ENCODE measurements at places on chromosomes 1 and 21.
A peak's percentile ranks its signal among the peaks of the same experiment; 100 is the strongest.

GRCh38 chr1:219419860-219420259 is 193.0 kb downstream of the ZC3H11B start:
- no peak for DNase-seq

GRCh38 chr1:82371844-82372498 is 571.2 kb downstream of the ADGRL2 start:
- no peak for DNase-seq

DNA sequence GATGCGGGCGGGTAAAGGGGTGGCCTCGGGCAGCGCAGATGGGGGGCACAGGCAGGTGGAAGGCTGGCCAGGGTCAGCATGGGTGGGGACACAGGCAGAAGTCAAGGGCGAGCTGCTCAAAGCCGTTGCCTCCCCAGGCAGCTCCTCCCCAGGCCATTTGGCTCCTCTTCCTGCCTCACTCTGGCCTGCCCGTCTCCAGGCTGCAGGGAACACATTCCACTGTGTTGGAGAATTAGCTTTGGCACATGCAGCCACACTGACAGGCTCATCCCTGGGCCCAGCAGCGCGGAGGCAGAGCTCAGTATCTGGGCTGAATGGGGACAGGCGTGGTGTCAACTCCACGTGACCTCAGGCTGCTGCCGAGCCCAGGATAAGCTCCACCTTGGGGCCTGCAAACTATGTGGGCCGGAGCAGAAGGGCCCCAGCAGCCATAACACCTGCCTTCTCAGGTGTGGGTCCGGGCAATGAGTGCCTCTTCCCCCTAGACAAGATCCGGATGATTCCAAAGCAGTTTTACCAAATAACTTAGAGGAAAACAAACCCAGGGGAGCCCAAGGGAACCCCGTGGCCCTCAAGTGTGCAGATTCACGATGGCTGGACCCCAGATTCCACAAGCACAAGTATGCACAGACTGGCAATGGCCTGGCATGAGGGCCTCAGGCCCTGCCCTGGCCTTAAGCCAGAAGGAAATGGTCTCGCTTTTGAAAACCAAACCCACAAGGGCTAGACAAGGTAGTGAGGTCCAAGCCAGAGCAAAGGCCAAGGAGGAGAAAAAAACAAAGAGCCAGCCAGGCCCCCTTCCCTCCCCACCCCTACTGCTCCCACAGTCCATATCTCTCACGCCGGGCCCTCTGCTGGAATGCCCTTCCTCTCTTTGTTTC is 40.2 kb downstream of the HSPG2 start:
- no peak for DNase-seq

- DNase-seq = no peak
Observed at GRCh38 chr1:27595597-27595996, 8.3 kb downstream of the AHDC1 start.

- DNase-seq = no peak
Observed at GRCh38 chr1:159675046-159675445, 39.3 kb downstream of the CRP start.

GRCh38 chr1:8642114-8642513 is 175.3 kb downstream of the RERE start:
- DNase-seq = no peak

- DNase-seq = peak; percentile 29
Observed at GRCh38 chr1:19179597-19180264, 30.3 kb downstream of the UBR4 start.

GRCh38 chr1:978069-978834 is 3.6 kb downstream of the PERM1 start:
- no peak for DNase-seq

GRCh38 chr1:224497714-224498573 is 63.3 kb upstream of the WDR26 start:
- peak; percentile 8 for DNase-seq

GRCh38 chr1:213669964-213670691 is 317.6 kb upstream of the PROX1 start:
- no peak for DNase-seq

DNA sequence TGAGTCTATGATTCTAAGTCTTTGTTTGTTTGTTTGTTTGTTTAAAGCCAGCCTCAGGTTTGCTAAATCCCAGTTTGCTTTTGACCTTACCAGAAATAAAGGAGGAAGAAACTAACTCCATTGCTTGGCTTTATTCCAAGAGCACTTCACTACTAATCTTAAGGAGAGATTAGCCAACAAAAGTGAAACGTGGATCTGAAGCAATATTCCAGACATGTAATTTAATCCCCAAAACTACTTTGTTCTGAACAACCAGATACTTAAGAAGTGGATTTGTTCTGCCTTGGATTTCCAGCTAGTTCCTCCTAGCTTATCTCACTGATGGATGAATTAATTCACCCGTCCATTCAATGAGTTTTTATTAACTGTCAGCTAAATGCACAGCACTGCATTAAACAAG is 15.9 kb upstream of the CEP350 start:
- DNase-seq = no peak

DNA sequence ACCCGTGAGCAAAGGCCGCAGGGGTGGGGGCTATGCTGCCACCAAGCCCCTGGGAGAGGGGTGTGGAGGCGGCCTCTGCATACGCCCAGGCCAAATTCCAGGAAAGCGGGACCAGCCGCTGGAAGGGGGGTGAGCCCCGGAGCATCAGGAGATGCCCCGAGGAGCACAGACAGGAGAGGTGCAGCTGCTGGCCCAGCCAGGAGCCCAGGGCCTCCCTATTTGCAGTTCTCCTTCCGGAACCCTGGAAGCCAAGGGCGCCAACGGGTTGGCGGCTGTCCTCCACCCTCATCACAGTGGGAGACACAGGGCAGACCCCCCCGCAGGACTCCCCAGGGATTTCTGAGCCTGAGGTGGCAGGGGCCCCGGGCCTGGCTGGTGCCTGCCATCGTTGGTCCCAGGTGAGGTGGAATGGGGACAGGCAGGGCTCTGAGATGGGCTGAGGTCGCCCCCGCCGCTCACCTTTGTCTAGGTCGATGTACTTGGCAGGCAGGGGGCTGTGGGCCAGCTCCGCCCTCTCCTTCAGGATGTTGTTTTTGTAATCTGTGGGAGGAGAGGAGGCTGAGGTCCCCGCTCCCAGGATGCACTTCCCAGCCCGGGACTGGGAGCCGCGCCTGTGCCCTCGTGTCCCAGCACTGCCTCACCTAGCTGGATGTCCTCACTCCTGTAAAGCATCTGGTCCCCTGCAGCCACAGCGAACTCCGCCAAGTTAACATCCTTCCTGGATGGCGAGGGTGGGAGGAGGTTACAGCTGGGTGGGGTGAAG is 4.4 kb upstream of the DVL1 start:
- DNase-seq = peak; percentile 48

GRCh38 chr1:31409946-31410858 is 2.8 kb upstream of the SERINC2 start:
- no peak for DNase-seq

GRCh38 chr1:121522061-121522759 is 337.4 kb downstream of the SRGAP2C start:
- DNase-seq = no peak

DNA sequence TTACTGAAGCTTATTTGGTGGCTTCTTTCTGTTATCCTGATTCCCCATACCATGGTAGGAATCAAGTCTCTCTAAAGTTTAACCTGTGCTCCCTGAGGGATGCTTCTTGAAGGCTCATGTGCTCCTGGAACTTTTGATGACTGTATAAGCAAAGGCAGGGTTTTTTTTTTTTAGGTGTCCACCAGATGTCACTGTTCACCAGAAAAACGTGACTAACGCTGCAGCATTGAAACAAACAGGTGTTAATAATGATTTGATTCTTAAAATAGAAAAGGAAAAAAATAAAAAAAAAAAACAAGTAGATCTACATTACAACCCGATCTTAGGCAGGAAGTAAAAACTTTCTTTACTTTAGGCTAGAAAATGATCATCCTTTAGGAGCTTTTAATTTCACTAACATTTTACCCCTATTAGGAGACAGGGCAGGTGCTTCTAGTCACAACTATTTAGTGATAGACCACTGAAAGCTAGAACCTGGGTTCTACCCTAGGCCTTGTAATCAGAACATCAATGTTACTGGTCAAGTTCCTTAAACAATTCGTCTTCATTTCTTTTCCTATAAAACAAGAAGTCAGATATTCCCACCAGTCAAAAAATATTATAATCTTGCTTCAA is 223.0 kb downstream of the PLA2G4A start:
- peak; percentile 37 for DNase-seq

DNA sequence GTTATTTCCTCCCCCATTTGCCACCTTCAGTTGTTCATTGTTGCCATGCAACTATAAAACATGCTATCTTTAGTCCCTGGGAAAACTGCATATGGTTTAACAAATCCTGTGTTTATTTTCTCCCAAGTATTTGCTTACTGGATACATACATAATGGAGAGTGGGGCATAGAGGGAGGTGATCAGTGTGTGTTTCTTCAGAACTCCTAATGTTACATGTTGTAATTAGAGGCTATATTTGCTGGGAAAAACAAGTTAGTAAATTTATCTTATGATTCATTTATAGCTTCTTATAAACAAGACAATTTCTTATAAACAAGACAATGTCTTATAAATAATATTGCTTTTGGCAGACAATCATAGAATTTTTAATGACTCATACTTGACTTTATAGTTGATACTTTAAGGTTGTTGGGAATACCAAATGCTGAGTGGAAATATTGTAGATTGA is 7.3 kb upstream of the GIPC2 start:
- DNase-seq = no peak

GRCh38 chr1:245645406-245645805 is 490.6 kb downstream of the KIF26B start:
- DNase-seq = no peak

GRCh38 chr1:57124768-57125446 is 159.1 kb upstream of the C8B start:
- no peak for DNase-seq

DNA sequence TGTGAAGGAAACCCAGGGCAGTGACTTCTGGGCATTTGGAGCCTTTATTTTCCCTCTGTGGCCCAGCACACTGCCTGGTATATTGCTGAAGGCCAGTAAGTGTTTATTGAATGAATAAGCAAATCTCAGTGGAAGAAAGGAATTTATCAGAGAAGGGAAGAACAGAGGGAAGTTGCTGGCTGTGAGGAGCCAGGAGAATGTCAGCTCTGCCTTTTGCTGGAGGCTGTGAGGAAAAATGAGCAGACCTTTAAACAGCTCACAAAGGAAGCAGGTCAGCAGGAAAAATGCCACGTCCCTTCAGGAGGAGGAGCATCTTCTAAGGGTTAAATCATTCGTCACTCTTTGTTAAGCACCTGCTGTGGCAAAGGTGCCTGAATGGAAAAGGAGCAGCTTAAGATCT is 75.9 kb downstream of the GIPC2 start:
- DNase-seq = no peak

- DNase-seq = no peak
Observed at GRCh38 chr1:185939142-185939541, 205.0 kb downstream of the HMCN1 start.

DNA sequence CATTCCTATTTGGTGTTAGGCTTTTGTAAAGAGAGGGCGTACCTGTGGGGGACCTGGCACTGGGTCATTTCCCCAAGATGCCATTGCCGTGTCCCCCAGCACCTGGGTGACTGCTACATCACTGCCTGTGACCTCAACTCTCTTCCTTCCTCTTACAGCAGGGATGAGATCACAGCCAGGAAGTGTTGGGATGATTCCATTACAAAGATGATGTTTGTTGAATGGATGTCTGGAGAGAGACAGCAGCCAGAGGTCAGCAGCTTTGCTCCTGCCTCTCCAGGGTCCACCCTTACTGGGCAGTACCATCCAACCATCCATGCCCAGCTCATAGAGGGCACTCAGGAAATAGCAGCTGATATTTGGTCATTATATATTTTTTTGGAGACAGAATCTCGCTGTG is 35.1 kb downstream of the TMEM51 start:
- no peak for DNase-seq

GRCh38 chr21:14632359-14632758 is 86.2 kb upstream of the SAMSN1 start:
- no peak for DNase-seq

DNA sequence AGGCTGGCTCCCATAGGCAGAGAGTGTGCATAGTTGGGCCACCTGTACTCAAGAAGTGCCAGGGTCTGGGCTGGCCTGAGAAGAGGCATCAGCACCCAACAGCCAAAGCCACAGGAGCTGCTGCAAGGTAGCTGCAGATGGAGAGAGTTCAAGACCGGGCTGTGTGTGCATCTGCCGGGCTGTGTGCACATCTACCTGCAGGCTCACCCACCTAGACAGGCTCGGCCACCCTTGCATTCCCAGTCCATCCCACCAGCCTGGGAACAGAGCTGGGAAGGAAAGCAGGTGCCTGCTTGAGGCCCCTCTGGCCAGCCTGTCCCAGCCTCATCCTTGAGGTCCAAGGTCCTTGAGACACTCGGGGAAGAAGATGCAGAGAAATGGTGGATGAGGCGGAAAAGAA is 194.4 kb upstream of the AJAP1 start:
- no peak for DNase-seq

DNA sequence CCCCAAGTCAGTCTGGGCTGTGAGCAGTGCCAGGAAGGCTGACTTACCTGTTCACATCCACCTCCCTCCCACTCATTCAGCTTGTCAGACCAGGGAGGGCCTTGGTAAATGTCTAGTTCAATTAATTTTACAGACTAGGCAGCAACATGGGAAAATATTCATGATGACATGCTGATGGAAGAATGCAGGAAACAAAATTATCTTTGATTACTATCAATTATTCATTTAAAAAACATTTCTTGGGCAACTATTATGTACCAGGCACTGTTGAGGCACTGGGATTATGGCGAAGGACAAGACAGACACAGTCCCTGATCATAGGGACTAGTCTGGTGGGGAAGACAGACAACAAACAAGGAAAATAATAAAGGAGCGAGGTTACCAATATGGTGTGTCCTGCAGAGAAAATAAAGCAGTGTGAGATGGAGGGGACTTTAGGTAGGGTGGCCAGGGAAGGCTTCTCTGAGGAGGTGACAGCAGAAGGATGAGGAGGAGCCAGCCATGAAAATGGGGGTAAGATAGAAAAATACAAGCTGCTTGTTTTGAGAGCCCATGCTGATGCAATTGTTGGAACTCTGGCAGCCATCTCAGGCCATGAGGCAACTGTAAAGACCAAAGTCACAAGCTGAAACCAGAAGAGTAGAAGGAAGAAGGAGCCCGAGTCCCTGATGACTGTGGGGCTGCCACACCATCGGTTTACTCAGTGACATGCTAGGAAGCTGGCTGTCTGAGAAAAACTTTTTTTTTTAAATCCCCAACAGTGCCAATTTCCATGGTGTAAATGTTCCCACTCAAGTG is 14.0 kb downstream of the TRIM62 start:
- DNase-seq = no peak

DNA sequence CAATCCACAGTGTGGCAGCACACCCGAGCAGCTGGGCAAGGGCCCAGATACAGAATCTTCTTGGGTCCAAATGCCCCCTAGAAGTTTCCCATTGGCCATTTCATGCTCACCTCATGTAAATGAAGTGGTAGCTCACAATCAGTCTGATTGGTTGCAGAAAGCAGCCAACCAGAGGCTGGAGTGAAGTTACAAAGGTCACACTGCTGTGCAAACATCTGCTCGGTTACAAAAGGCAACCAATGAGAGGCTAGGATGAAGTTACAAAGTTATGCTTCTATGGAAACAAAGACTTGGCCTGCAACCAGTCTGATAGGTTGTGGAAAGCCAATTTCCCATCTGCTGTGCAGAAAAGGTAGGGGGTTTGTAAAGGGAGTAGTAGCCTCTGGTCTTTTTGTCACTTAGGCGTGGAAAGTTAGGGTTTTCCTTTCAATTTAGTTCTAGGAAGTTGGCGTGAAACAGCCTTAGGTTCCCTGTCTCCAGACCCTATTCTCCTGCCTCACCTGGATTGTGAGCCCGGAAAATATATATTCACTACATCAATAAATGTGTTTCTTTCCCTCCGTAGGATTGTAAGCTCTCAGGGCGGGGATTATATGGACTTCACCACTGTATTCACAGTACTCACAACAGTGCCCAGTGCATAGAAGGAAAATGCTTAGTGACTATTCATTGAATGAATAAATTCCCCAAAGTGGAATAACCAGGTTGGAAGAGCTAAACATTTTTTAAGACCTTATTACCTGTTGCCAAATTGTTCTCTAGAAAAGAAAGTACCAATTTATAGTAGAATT is 91.9 kb downstream of the URB2 start:
- DNase-seq = no peak

Data from B cell (primary cell).